NCI-H1105 (cell line): ENCODE measurements at places on chromosomes 5 and 9.

DNA sequence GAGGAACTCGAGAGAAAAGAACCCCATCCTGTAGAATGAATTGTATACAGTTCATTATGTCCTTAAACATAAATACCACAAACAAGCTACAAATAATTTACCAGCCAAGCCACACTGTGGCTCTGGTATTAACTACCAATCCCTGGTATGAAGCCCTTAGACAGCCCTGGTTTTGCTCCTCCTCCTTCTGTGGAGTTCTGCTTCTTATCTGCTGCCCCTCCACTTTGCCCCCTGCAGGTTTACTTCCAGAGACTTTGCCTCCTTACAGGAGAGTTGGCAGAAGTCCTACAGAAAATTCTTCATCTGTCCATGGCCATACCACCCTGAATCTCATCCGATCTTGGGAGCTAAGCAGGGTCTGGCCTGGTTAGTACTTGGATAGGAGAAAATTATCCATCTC, 219.8 kb downstream of the ACTL7B start:
- no peak for DNase-seq

GRCh38 chr9:115978091-115978490, 175.5 kb upstream of the PAPPA start:
- DNase-seq = no peak

DNA sequence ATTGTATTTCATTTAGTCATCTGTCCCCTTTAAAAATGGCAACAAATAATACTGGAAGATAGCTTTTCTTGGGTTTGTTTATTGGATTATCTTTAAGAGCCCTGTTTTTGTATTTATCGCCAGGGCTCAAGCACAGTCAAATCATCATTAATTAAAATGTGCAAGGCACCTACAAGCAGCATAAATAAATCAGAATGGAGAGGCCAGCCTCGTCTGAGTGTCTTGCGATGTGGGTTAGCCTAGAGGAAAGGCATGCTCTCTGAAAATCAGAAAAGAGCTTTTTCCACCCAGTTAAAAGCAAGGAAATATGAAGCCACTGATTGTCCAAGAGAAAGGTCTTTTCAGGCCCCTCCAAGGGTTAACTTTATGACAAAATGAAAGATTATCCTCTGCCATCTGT, 31.8 kb downstream of the ZFAND5 start:
- DNase-seq = no peak

DNA sequence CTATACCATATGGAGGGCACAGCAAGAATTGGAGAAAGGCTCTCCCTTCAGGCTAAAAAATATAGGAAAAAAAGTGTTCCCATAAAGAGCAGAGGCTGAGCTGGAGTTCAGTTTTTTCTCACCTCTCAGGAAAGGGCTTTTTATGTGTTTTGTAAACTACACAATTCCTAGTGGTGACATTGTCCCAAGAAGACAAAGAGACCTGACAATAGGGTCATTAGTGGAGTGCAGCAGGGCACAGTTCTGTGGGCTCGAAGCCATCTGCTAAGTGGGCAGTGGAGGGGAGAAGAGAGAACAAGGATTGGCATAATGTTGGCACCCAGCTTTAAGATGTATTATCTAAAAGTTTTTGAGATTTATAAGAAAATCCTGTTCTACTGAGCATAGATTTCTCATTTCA, 162.5 kb downstream of the HCN1 start:
- no peak for DNase-seq

DNA sequence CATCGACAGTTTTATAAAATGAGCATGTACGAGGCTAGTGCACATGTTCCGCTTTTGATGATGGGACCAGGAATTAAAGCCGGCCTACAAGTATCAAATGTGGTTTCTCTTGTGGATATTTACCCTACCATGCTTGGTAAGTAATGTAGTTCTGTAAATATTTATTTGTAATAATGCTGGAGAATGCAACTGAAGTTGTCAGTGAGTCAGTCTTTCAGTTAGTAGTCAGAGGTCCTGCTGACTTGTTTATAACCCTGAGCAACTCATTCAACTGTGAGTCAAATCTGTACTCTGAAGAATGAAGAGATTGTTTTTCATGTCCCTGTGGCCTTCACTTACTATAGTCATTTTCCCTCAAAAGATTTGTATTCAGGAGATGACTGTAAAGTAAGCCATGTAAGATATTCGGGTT, 28.4 kb upstream of the GPR150 start:
- DNase-seq = no peak

DNA sequence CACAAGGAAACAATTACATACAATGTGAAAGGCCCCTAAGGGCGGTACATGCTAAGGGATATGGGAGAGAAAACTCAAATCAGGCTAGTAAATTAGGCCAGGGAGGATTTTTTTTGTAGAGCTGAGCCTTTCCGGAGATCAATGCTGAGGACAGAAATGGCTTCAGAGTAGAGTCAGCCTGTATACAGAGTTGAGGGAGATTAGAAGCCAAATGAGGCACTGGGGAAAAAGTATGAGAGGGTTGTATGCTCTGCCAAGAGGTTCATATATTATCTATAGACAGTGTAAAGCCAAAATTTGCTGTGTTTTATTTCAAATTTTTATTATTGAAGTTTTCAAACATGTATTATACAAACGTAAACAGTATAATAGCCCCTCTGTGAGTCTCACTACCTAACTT, 103.1 kb downstream of the BNC2 start:
- no peak for DNase-seq

GRCh38 chr9:32468740-32469139, 57.3 kb downstream of the RIGI start:
- DNase-seq = no peak

DNA sequence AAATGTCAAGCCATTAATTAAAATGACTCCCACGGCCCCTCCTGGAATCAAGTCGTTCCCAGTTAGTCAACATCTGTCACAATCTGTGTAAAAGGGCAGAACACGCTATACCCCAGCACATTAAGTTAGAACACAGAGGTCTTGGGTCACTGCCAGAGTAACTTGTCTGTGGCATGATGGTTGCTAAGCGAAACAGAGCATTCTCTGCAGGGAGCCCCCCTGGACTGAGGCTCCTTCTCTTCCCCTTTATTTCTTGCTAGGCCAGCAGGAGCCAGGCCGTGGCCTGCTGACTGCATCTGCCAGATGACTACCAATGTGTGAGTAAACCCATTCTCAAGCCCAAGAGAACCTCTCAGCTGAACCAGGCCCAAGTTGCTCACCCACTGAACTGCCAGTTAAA, 51.9 kb upstream of the ZBED3 start:
- DNase-seq = no peak

GRCh38 chr9:5838884-5839571, 6.1 kb upstream of the ERMP1 start:
- no peak for DNase-seq

GRCh38 chr5:108637134-108637533, 110.6 kb upstream of the FER start:
- DNase-seq = no peak

GRCh38 chr5:174307656-174308271, 262.3 kb downstream of the NSG2 start:
- no peak for DNase-seq

- no peak for DNase-seq
Observed at GRCh38 chr5:6118691-6119090, 259.7 kb downstream of the MED10 start.

GRCh38 chr5:10874541-10874940, 113.5 kb upstream of the DAP start:
- no peak for DNase-seq

GRCh38 chr9:127128341-127129072, 6.1 kb upstream of the ANGPTL2 start:
- no peak for DNase-seq

- DNase-seq = no peak
Observed at GRCh38 chr5:143501310-143502044, 98.0 kb upstream of the NR3C1 start.

DNA sequence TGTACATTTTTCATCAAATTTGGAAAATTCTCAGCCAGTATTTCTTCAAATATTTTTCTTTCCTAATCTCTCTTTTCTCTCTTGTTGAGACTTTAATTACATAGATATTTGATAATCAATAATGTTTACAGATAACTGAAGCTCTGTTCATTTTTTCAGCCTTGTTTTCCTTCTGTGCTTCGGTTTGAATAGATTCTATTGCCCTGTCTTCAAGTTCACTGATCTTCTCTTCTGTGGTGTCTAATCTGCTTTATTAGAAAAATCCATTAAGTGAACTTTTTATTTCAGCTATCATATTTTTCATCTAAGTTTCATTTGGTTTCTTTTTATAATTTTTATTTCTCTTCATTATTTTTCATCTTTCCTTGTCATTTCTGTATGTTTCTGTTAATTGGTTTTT, 54.1 kb downstream of the AMBP start:
- DNase-seq = no peak

GRCh38 chr5:119789406-119790117, 160.2 kb downstream of the FAM170A start:
- DNase-seq = no peak

GRCh38 chr9:136141682-136142413, 23.2 kb upstream of the TMEM250 start:
- no peak for DNase-seq

- no peak for DNase-seq
Observed at GRCh38 chr5:175621971-175622370, 35.9 kb upstream of the HRH2 start.

DNA sequence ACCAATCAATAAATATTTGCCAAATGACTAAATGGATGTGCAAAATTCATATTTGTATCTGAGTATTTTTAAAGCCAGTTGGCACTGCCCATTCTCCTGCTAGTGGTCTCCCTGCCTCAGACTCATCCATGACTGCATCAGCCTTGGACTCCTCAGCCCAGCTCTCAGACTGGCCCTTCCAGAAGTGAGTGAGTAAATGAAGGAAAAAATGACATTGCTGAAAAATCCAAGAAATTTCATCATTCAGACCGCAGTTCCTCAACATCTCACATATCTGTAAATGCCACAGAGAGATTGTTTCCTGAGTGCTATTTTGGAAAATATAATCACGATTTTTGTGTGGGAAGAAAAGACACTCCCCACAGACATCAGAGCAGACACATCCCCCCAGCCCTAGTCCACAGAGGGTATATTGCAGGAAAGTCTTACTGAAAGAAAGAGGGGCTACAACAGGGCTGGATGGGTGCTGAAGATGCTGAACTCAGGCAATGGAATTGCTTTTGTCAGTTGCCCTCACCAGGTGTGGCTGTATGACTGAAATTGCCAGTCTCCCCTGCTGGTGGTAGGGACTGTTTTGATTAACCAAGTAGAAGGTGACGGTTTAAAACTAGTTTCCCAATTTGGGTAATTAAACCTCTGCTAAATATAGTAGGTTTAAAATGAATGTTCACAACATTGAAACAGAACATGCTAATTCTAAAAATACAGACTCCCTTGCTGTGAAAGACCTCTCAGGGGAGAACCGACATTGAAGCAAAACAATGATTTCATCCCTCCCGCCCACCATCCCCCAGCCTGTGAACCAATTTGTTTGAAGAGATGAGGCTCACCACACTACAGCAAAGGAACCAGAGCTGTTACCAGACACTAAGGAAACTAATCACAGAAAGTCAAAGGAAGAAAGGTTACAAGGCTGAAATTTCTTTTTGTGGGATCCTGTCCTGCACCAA, 158.8 kb downstream of the DEPDC1B start:
- DNase-seq = no peak

GRCh38 chr9:27529316-27530278, at the start of gene MOB3B:
TSS of gene MOB3B (minus strand) at chr9:27529814. CDS start at chr9:27455550, 74,264 bp downstream.
- peak; percentile 47 for DNase-seq

DNA sequence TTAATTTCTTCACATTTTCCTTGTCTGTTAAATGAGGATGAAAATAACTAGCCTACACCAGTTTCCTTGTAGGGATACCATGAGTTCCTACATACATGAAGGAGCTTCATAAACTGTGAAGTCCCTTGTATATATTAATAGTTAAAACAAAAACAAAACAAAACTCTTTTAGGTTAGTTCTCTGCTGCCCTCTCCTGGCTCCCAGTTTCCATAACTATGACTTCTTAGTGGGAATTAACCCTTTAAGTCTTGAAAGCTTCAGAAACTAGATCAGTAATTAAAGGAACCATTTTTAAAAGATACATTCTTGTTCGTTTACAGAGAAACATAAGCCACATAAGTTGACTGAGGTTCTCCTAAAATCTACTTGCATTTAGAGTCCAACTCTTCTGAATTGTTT, 500.0 kb upstream of the C9orf72 start:
- no peak for DNase-seq

- DNase-seq = peak; percentile 34
Observed at GRCh38 chr9:120383611-120383998, 196.4 kb downstream of the CDK5RAP2 start.

GRCh38 chr5:14672484-14673394, 8.2 kb downstream of the OTULIN start:
- DNase-seq = no peak

DNA sequence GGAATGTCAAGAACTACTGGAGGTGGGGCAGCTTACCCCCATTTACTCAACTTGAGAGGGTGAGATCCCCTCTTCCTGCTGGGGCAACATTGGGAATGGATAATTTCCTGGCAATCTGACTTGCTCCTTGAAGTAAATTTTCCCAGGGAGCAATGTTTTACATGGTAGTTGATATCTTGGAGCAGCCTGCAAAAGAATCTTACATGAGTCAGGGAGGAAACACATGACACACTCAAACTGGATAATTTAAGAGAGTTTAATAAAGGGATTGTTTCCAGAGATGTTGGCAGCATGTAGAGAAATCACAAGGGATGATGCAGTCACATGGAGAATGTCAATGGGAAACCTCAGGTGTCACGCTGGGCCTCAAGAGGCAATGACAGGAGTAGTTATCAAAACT, 212.5 kb downstream of the GAS1 start:
- no peak for DNase-seq

DNA sequence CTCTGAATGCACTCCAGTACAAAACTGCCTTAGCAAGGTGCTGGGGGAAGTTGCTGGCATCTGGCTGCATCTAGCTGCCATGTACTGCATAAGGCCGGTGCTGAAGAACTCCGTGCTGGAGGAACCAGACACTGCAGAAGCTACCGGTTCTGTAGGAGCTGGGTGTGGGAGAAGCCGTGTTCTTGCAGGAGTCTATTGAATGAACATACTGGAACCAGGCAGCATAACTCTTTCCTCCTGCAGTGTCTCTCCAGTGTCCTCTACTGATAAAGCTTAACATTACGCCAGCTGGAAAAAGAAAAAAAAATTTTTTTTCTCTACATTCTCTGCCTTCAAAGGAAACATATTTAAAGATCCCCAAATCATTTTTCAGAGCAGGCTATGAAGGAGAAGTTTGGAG, 38.5 kb downstream of the VPS13A start:
- no peak for DNase-seq

DNA sequence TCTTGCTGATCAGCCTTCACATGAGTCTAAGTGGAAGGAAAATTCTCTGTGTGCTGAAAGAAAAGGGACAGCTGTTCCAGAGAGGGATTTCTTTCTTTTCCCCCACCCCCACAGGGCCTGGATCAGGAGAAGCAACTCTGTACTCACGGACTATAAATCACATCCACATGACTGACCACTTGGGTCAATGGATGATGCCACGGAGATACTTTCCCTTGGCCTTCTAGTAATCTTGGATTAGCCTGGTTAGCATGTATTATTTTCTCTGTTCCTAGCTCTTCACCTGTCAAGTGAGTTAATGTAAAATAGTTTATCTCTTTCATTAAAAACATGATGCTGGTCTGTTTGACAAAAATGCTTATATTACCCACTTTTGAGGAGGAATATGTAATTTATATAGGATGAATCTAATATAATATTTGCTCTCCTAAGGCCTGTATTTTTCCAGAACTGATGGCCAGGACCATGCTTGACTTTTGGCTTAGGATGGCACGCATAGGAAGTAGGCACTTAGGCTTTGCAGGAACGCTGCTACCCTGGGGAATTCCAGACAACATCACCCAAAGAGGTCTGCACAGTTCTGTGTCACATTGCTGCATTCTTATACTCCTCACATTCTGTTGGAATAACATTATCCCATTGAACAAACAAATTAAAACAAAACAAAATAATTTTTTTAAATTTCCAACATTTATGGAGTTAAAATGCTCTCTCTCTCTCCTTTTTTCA, 892.1 kb downstream of the TLE1 start:
- no peak for DNase-seq
